ENCODE measurements at places on chromosomes 7 and 10. TPM values are rescaled to one million over a fixed set of nuclear protein-coding genes. Genes with fewer than 3 reads are reported as not detected.

GRCh38 chr7:102075126-102075525, 211.5 kb upstream of the SH2B2 start:
- no peak for DNase-seq

DNA sequence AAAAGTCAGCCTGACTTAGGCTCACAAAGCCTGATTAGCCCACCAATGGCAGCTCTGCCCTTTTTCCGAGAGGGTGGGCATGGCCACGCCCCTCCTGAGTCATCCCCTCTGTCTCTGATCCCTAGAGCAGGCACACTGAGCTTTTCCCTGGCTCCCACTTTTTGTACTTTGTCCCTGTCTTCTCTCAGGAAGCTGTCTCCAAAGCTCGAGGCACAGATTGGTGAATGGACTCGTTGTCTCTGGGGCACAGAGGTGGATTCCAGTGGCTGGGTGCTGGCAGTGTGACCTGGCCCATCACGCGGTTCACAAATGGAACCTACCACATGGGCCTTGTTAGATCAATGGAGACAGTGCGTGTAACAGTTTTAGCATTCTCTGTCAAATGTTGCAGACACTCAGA, 313.5 kb downstream of the WDR37 start:
- no peak for DNase-seq

DNA sequence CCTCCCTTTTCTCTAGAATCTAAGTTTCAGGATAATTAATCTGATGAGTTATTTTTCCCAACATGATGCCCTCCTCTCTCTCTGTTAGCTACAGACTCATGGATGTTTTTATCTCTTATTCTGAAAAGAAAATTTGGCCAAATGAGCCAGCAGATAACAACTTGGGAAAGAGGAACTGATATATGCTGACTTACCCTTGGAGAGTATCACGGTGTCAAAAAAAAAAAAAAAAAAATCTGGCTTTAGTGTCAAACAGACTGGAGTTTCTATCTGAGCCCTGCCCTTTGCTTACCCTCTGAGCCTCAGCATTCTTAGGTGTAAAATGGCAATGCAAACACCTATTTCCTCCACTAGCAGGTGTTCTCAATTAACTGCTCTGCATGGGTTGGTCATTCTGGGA, 190.4 kb downstream of the AHR start:
- DNase-seq: no peak

GRCh38 chr10:110349386-110349785, 44.7 kb upstream of the SMNDC1 start:
- DNase-seq: no peak

INMT gene
- total RNA-seq: under 0.01 TPM

DNA sequence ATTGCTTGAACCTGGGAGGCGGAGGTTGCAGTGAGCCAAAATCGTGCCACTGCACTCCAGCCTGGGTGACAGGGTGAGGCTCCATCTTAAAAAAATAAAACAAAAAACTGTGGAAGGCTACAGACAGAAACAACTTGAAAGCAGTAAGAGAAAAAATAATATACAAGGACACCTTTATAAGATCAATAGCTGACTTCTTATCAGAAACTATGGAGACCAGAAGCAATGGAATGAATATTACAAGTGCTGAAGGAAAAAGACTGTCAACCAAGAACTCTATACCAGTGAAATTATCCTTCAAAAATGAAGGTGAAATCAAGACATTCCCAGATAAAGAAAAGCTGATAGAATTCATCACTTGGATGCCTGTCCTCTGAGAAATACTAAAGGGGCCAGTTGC, 49.0 kb downstream of the RBAK start:
- no peak for DNase-seq

- DNase-seq: no peak
Measured at GRCh38 chr7:151757274-151757673, 119.6 kb downstream of the PRKAG2 start.

GRCh38 chr7:70456719-70457118, 675.2 kb upstream of the GALNT17 start:
- DNase-seq: no peak

DNA sequence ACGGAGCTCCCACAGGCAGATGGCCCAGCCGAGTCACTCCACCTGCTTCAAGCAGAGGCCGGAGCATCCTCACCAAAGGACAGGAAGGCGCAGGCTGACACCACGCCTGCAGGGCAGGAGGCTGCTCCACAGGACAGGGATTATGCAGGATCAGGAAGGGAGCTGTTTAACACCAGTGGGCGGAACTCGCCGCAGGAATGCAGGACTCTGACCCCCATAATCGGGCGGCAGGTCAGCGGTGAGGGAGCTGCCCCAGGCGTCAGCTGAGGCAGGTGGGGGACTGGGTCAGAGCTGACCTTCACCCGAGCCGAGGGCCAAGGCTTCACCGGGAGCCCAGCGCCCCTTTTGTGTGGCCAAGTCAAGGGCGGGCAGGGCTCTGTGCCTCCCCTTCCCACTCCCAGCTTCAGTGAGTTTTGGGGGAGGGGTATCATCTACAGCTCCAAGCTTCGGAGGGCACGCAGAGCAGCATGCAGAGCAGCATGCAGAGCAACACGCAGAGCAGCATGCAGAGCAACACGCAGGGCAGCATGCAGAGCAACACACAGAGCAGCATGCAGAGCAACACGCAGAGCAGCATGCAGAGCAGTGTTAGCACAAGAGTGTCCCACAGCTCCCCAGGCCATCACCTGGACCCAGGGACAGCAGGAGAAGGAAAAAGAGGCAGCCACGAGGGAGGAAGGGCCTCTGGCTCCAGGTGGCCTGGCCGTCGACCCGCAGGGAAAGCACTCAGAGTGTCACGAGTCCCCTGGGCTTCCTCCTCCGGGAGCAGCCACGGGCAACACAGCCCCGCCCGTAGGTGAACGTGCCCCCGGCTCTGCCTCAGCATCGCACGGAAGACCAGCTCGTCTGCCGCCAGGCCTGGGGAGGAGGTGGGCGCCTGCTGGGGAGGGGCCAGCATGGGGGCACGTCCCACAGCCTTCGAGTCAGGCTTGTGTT, 151.7 kb upstream of the PPP2R2D start:
- DNase-seq: no peak

DNA sequence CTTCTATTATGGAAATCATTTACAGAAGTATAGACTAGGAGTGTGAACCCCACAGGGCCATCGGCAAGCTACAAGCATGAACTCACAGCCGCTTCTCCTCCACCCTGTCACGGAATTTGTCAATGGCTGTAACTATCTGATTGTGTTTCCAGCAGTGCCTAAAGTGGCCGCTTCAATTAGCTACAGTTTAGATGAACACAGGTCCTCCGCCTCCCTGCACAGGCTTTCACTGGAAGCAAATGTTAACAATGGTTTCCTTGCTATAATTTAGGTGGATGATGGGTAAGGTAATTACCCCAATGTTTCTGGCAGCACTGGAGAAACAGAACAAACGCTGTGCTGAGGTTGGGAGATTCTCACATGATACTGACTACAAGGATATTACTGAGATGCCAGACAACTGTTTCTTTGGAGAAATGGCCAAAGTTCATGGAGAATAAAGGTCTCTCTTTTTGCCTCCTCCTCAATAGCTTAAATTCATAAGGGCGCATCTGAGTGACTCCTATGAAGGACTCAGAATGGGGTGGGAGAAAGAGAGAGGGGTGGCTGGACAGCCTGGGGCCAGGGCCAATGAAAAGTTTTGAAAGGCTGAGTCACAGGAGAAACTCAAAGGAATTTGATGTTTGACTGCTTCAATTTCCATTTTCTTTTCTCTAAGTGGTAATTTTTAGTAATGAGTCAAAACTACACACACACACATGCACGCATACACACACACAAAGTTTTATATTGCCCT, 78.9 kb downstream of the SVIL start:
- DNase-seq: peak; percentile 84

DNA sequence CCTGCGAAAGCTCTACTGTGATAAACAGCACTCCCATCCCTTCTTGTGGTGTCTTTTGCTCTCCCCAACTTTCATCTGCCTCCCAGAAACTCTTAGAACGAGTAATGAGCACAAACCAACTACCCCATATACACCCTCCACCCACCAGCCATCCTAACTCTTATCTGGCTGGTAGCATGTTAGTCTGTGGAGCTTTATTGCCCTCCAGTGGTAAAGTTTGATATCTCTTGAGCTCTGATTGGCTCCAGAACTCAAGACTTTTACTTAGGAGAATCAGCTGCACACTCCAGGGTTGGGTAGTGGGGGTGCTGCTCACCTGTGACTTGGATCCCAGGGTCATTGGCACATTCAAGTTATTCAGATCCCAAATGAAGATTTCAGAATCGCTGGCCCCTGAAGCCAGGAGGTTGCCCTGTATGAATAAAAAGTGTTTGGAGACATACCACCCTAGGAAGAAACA, 10.9 kb downstream of the SEC31B start:
- peak; percentile 63 for DNase-seq
